ENCODE measurements at places on chromosomes 7 and 10. TPM values are rescaled to one million over a fixed set of nuclear protein-coding genes. Genes with fewer than 3 reads are reported as not detected.

GSTO2 gene
- total RNA-seq, result 2.2 TPM

- DNase-seq, result no peak
Measured at GRCh38 chr10:5399332-5399731, 5.3 kb downstream of the TUBAL3 start.

DNA sequence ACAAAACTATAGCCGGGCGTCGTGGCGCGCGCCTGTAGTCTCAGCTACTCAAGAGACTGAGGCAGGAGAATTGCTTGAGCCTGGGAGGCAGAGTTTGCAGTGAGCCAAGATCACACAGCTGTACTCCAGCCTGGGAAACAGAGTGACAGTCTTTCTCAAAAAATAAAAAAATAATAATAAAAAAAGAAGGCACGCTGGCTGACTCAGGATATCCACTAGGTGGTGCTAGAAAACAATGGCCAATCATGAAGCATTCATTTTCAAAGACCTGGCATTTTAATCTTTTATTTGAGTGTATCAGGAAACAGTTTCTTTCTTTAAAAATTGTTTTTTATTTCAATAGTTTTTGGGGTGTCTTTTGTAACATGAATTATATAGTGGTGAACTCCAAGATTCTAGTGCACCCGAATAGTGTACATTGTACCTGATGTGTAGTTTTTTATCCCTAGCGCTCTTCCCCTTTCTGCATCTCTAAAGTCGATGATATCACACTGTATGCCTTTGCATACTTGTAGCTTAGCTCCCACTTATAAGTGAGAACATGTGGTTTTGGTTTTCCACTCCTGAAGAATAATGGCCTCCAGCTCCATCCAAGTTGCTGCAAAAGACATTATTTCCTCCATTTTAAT is 88.6 kb downstream of the LYZL1 start:
- DNase-seq, result peak; percentile 7

DNA sequence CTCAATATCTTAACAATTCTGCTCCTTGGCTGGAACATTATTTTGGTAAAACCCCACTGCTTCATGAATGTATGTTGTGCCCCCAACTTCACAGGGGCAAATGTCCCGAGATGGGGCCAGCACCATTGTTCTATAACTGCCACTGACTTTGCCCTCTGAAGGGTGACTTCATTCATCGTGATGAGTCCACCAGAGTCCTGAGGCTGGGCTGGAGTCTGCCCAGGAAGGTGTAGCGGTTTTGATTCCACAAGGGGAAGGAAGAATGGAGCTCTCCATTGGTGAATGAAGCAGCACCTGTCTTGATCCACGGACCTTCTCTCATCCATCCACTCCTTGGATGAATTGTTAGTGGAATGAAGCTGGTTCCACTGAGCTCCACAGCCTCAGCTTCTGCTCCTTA is 18.4 kb downstream of the AKR1B1 start:
- no peak for DNase-seq

DNA sequence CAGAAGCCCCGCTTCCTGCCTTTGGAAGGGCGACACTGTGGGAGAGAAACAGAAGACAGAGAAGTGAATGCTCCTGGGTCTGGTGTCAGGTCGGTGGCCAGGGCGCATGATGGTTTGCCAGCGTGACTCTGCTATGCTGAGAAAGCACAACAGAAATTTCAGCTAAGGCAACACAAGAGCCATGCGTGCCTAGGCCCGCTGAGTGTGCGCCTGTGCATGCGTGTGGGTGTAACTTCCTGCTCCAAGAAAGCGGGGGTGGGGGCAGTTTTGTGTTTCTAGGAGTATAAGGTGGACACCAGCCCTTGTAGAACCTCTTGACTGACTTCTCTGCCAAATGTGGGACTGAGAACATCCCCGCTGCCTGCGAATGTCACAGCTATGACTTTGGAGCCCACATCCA is 6.2 kb downstream of the IGFBP3 start:
- no peak for DNase-seq

CYP3A7 gene
- 0.45 TPM for total RNA-seq

DNA sequence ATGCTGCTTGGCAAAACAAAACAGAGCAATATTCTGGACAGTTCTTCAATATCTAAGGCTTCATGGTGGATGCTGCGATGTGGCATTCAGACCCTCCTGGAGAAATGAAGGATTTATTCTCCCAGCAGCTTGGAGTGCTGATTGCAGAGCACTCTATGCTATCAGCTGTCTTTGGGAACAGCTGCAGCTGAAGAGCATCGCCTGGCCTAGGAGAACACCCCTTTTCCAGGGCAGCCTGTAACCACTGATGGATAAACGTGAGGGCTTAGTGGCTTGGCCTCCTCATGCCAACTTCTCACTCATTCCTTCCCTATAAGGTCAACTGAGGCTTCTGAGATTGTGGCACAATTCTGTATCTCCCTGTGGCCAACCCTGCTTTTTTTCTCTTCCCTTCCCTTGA is 638.1 kb upstream of the CNTNAP2 start:
- DNase-seq, result no peak

GRCh38 chr7:44472843-44473242 is 17.6 kb downstream of the NUDCD3 start:
- DNase-seq, result no peak

- DNase-seq, result no peak
Measured at GRCh38 chr7:107203607-107204006, 34.8 kb downstream of the HBP1 start.

MNX1 gene
- total RNA-seq, result not detected

GRCh38 chr10:104359811-104360210 is 6.2 kb downstream of the CFAP58 start:
- no peak for DNase-seq

GRCh38 chr7:18702071-18702829 is 206.7 kb downstream of the HDAC9 start:
- no peak for DNase-seq

GRCh38 chr7:24864214-24864817 is 107.1 kb upstream of the GSDME start:
- DNase-seq, result no peak

DNA sequence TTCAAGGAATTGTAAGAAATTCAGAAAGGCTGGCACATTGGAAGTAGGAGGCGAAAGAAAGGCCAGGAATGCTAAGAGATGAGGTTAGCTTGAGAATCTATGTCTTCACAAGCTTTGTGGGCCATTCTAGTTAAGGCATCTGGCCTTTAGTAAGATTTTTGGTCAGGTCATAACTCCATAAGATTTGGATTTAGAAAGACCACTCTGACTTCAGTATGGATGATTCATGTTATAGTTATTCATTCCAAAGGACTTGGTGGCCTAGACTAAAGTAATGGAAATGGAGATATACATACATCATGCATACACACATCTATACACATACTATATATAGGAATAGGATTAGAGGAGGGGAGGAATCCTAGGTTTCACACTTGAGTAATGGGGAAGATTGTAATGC is 77.5 kb downstream of the SEPTIN7 start:
- no peak for DNase-seq

DNA sequence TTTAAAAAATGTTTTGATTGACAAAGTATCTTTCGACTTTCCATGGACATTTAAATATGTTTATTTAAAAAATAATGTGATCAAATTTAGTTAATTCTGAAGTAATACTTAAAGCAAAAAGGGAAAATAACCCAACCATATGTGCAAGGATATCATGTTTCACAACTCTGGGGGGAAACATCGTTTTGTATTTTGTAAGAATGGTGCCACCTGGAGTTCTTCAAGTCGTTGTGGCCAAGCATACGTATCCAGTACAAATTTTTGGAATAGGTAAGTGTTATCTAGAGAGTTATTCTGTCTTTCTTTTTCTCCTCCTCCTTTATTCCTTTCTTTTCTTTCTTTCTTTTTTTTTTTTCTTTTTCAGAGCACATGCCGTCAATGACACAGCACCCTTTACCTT is 176.2 kb upstream of the CSTF2T start:
- no peak for DNase-seq

- DNase-seq, result no peak
Measured at GRCh38 chr7:1817061-1817712, 147.1 kb downstream of the ELFN1 start.

All from cerebellum (tissue), 4 donors.